ENCODE measurements at places on chromosomes 3 and 15.

DNA sequence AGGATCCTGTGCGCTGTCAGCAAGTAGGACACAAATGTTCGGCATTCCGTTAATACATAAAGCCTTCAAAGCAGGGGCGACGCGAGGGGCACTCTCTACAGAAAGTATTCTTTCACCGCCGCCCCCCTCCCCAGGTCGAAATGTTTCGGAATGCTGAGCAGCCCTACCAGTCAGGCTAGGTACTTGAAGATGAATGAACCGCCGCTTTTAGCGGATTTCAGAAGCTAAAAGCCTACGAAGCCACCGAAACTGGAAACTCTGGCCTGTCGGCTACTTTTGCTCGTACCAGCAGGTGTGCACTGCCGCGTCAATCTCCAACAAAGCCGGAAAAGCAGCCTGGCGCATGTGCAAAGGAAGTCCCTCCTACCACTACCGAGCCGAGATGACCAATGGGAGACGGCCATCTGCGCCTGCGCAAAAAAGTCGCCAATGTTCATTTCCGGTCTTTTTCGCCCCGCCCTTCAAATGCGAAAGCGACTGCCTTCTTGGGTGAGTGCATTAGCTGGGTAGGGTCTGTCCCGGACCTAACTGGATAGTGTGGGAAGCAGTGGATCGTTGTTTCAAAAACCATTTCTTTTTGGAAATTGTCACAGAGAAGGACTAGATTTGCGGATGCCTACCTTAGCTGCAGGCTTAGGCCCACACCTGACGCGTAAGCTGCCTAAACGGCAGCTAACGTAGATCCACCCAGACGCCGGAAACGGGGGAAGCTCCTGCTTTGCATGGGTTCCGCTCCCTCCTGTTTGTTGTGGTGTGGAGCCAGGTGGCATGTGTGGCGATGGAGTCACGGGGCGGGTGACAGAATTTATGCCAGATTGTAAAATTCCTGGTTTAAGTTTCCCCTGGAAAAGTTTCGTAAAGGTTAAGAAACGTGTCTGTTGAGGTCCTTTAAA, at the start of gene WDR5B:
WDR5B (minus strand) TSS at position 301 of the 893 bp plus-strand sequence. CDS start 534 bp downstream, outside the sequence.
- DNase-seq = peak; percentile 99

DNA sequence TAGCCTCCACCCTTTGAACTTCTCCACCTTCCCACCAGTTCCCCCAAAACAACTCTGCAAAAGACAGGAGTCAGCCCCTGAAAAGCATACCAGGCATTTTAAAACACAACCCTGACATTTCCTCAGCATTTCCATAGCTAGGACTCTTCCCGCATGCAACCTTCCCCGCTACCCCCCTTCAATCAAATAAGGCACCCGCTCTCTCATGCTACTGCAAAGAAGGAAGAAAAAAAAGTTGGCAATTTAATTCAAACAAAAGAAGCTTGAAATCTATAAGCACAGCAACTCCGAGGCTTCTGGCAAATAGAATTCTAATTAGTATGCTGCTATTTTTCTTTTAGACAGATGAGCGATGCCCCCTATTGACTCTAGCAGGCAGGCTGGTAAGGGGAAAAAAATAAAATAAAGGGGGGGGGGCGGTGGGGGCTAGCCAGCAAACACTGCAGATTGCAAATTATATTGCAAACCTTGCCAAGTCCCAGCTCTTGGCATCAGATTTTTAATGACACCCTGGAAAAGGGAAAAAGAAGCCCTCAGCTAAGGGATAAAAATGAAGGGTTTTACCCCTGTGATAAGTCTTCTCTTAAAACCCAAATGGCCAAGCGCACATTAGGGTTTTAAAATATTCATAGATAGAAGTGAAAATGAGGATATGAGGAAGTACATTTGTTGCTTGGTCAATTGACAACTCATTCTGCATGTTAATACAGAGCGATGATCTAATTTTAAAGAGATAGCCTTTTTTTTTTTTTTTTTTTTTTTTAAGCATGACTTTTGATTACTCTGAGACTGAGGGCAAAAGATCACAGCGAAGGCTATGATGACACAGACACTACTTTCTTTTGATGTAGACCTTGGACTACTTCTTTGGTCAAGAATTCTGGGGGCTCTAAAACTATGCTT, 255.2 kb downstream of the NR2F2 start:
- DNase-seq = no peak

- no peak for DNase-seq
These were observed 37.4 kb downstream of the ACAA1 start for GRCh38 chr3:38099518-38099917.

GRCh38 chr15:36688310-36689011, 109.0 kb downstream of the CDIN1 start:
- no peak for DNase-seq

- DNase-seq = no peak
These were observed 28.2 kb upstream of the RSL24D1 start for GRCh38 chr15:55224892-55225291.

- DNase-seq = peak; percentile 32
These were observed 104.1 kb downstream of the TPRA1 start for GRCh38 chr3:127486321-127486944.

Measured in right forelimb (tissue), 1 donor.